ENCODE measurements at places on chromosomes 6 and 20. TPM values are rescaled to one million over a fixed set of nuclear protein-coding genes. Genes with fewer than 3 reads are reported as not detected.

DNA sequence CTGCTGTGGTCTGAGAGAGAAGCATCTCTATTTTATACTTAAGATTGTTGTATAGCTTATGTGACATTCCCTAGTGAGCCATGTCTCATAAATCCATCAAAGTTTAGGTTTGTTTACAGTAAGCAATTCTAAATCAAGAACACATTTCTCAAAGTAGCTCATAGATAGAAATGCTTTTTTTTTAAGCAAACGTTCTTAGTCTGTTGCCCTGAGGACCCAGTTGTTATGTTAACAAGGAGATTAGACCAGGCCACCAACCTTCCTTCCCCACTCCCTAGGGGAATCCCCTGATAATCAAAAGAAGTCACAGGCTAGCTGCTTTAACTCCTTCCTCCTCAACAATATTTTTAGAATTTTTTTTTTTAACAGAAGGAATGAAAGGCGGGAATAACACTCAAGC lies 169.0 kb downstream of the FUT9 start:
- no peak for DNase-seq

GRCh38 chr6:45691426-45691825 lies 313.7 kb upstream of the SUPT3H start:
- no peak for DNase-seq

GRCh38 chr6:90621581-90621980 lies 34.7 kb upstream of the MAP3K7 start:
- no peak for DNase-seq

DNA sequence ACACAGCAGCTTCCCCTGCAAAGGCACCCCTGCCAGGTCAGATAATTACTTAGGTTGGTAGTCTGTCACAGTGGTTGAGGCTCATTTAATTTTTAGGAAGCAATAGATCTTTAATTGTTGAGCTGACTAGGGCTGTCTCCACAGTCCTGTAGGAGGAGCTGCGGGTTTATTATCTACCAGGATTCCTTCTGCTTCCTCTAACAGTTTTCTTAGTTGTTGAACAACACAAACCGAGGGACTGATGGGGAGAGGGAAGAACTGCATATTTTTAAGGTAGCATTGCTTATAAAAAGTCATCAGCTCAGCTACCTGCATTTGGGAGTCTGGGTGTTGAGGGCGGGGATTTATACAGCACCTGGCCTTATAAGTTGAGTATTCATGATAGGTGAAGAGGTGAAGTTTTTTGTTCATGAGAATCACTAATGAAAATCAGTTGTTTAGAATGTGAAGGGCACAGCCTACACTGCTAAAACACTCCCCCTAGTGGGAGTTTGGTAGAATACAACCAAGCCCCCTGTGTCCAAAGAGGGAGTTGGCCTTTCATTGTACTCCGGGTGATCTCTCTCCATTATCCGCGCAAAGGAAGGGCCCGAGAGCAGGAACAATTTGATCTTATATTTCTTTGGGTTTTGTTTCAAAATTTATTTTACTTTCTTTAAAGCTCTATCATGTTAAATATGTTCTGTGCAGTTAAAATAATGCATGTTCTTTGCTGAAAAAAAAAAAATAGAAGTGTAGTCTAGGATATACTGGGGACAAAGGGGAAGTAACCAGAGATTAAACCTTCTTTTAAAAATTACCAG lies 69.6 kb downstream of the SSR1 start:
- DNase-seq = peak; percentile 69

GRCh38 chr6:110625883-110626282 lies 149.5 kb upstream of the SLC22A16 start:
- DNase-seq = no peak

DNA sequence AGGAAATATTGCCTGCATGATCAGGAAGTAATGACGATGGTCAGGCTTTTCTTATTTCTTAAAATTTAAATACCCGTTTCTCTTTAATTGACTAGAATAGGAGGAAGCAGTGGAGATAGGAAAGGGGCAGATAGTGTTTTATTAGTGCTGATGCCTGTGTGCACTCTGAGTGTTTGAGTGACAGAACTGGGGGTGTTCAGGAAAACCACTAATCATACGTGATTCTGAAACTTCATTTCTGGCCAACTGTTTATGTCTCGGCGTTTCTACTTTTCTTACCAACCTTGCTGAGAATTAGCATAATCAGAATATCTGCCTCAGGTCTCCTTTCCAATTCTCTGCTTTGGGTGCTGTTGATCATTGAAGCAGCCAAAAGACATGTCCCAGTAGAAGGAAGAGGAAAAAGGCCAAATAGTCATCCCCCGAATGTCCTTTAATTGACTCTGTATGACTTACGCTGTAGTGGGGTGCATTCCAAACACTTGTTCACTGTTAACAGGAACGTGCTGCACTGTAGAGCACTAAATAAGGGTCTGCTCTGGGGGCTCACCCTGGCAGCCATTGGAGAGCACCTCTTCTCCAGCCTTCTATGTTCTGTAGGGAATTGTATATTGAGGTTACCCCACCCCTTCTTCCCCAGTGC lies 152.9 kb downstream of the JARID2 start:
- DNase-seq = no peak

DNA sequence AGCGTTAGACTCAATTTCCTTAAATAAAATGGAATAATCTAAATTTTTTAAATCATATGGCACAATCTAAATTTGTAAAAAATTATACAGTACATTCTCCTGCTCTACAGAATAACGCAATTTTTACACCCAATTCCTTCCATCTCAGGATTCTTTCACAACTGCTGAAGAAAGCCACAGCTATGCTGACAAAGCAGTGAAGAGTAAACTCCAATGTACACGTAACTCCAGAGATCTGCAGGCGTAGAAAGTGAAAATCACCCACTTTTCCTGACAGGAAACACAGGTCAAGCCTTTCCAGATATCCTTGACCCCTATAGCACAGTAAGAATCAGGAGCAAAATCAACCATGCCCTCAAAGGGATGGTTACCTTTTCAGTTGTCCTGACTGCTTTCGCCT lies 27.4 kb downstream of the EPHA7 start:
- no peak for DNase-seq

GRCh38 chr20:5504061-5504739 lies 187.4 kb upstream of the PROKR2 start:
- peak; percentile 32 for DNase-seq

DNA sequence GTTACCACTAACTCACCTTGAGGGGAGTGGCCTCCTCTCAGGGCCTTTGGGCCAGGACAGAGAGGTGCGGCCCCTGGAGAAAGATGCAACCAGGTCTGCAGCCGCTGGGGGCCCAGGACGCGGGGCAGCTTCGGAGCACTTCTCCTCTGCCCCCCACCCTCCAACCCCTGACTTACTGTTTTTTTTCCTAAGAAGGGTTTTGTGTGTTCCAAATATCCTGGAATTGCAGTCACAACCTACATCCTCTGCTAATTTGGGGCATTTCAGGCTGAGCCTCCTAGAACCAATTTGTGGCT lies 1.7 kb downstream of the LINC00237 start:
- no peak for DNase-seq

GRCh38 chr6:38577492-38577891 lies 62.2 kb downstream of the BTBD9 start:
- no peak for DNase-seq

DNA sequence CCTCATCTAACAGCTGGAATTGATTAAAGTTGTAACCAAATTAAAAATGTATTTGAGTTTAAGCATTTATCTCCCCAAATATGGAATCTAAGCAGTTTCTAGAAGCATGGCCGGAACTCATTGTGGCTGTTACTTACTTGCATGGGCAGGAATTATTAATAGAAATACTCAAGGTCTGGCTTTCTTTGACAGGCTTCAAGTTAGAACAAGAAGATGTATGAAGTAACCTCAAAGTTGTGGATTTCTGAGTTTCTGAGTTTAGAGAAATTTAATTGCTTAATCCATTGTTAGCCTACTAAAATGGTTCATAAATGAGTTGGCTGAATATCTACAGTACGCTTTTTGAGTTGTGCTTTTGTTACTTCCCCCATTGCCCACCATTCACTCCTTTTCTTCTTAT lies 7.7 kb downstream of the CARMIL1 start:
- DNase-seq = no peak

GRCh38 chr6:133964052-133964451 lies 11.0 kb downstream of the TBPL1 start:
- peak; percentile 58 for DNase-seq

GRCh38 chr6:72064399-72064975 lies 178.1 kb downstream of the RIMS1 start:
- DNase-seq = peak; percentile 1

MYO6 gene
- 15.1 TPM for total RNA-seq

OXT gene
- total RNA-seq = not detected

PRIM2 gene
- 33.8 TPM for total RNA-seq

MYCT1 gene
- total RNA-seq = under 0.01 TPM

All from fibroblast of villous mesenchyme (primary cell).